ENCODE measurements at places on chromosomes 2 and 18. TPM values are rescaled to one million over a fixed set of nuclear protein-coding genes. Genes with fewer than 3 reads are reported as not detected.

DNA sequence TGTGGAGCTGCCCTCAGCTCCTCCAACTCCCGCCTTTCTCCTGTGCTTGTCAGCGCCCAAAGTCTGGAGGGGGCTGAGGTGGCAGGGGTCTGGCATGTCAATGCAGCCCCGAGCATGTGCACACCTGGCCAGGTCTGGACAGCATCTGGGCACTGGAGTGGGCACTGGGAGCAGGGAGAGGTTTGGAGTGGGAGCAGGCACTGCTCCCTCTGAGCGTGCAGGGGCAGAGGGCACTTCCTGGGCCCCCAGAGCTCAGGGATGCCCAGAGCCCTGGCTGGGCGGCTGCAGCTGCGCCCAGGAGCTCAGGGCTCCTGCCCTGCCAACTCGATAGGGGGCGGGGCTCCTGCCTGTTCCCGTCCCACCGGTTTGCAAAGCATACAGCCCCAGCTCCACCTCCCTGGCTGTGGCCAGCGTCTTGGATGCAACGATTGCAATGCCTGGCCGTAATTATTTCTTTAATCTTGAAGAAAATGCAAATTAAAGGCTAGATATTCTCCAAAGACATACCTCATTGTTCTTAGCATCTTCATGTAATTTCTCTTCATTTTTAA lies 57.4 kb upstream of the LDAH start:
- no peak for DNase-seq

GRCh38 chr2:120672526-120673204 lies 63.0 kb upstream of the GLI2 start:
- DNase-seq: no peak

GRCh38 chr2:107648781-107649404 lies 177.8 kb upstream of the RGPD4 start:
- DNase-seq: no peak

DNA sequence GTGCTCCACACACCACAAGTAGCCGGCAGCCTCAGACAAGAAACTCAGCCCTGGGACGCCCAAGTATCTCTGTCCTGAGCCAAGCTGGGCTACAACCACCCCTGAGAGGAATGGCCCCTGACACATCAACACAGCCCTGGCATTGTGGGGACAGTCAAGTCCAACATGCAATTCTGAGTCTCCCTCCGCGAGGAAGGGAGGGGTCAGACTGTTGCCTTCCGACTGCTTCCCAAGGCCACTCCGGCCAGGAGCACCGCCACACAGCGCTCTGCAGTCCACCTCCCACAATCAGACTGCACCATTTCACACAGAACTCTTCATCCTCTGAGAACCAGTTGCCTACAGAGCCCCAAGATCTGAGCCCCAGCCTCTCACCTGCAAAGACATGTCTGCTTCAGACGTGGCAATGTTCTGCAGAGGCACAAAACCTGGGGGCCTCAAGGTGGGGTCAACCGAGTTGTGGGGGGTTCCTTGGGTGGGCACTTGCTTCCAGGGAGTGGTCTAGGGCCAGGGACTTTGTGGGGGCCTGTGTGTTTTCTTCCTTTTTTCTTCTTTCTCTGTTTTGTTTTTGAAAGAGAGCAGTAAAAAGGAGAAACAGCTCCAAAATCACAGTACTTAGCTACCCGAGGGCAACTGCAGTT lies 76.7 kb upstream of the SALL3 start:
- no peak for DNase-seq

GRCh38 chr2:1614564-1614963 lies 129.8 kb downstream of the PXDN start:
- no peak for DNase-seq

PDE1A gene
- polyA plus RNA-seq: not detected
